Daoy (cell line): ENCODE measurements at places on chromosomes 13 and 19. TPM values are rescaled to one million over a fixed set of nuclear protein-coding genes. Genes with fewer than 3 reads are reported as not detected.
A peak's percentile ranks its signal among the peaks of the same experiment; 100 is the strongest.

Gene CNFN
- 2.0 and 5.8 TPM in 2 replicates for total RNA-seq

Gene HTR2A
- 0.11 TPM in 1 of 2 replicates, not detected in the other for total RNA-seq

Gene ZNF541
- total RNA-seq = not detected in 2 replicates

DNA sequence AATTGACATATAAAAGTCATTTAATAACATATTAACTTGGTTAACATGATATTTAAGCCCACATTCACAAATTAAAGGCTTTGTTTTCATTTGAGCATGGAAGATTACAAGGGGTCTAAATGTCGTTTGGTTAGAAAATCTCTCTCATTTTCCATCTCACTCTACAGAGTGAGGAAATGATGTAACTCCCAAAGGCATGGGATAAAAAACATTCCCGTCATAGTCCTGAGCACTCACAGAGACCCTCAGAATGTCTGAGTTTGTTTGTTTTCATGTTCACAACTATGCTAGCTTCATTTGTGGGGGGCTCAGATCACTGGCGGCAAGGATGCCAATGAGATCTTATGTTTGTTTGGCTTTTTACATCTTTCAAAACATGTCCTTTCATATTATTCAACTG lies 307.5 kb downstream of the TBC1D4 start:
- DNase-seq = no peak

- DNase-seq = peak; percentile 93
Measured at GRCh38 chr13:44306371-44307192, 67.0 kb upstream of the SERP2 start.
